IPS DF 6.9 (cell line): ENCODE measurements at places on chromosomes 3 and 15.

GRCh38 chr15:101406526-101407195 is 82.8 kb downstream of the PCSK6 start:
- no peak for DNase-seq

DNA sequence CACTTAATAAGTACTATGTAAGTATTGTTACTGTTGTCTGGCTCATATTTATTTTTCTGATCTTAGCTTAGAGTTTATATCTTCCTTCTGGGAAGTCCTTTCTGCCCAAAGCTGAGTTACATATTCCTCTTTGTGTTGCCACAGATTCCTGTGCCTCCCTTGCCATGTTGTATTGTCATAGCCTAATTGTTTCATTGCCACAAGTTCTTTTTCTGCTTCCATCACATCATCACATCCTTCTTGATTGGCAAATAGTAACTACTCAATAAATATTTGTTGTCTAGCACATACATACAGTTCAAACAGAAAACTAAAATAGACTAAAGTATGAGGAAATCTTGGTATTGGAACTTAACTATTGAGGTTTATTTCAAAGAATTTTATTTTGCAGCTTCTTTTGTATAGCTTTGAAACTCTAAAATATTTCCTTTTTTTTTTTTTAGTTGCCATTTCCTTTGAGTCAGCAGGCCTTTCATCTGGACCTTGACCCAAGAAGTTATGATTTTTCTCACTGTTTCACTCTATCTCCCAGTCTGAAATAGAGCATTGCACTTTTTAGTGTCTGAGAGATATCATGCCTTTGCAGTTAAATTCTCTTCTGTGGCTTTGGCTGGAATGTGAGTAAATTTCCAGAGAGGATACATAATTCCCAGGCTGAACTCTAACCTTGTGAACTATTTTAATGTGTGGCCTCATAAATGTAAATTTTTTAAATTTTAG is 98.2 kb downstream of the ZNF609 start:
- no peak for DNase-seq

GRCh38 chr3:117129516-117129915 is 419.9 kb downstream of the TUSC7 start:
- no peak for DNase-seq

GRCh38 chr15:50176869-50177268 is 5.1 kb upstream of the SLC27A2 start:
- DNase-seq, result no peak
